Caco-2 (cell line): ENCODE measurements at places on chromosomes 7 and 10.

- no peak for DNase-seq
Observed at GRCh38 chr10:101614663-101615524, 26.8 kb downstream of the DPCD start.

- DNase-seq = no peak
Observed at GRCh38 chr10:1571587-1572237, 165.6 kb downstream of the ADARB2 start.

DNA sequence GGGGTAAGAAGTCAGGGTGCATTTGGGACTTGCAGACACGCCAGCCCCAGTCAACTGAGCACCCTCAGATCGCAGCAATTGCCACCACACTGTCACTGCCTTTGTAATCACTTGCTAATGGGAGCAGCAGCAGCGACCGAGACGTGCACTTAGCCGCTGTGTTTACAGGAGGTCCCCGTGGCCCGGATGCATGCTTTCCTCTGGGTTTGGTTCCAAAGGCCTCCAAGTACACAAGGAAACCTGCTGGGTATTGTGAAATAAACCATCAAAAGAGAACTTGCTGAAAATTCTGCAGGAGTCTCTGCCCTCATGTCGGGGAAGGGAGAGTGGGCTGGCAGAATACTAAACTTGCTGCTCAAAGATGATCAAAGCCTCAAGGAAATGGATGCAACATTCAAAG, 341.7 kb downstream of the DNAJB6 start:
- no peak for DNase-seq

- no peak for DNase-seq
Observed at GRCh38 chr7:139541600-139542307, 18.3 kb downstream of the CLEC2L start.

DNA sequence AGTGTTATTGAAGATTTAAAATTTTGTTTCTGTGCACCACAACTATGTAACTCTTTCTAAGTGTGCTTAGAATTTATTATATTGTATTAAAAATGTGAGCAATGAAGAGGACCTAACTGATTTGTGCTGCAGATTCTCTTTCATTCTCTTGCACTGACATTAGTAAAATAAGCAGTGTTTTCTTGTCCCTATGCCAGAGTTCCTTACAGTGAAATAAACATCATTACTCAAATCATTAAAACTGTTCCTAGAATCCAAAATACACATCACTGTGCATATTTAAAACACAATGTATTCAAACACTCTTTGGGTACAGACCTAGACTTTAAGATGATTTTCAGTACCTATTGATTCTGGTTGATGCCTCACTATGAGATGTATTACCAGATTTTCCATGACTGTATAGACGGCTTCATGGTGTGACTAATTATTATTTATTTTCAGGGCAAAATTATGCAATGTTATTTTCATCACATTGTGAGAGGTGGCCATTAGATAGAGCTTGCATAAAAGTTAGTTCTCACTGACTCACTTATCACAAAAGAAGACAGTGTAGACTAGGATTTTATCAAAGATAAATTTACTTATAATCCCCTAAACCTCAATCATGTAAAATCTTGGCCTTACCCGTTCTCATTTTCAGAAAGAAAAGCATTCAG, 93.4 kb downstream of the PTPRZ1 start:
- DNase-seq = no peak
